Bone marrow (tissue), 2 donors: ENCODE measurements at places on chromosomes 5 and 9.

DNA sequence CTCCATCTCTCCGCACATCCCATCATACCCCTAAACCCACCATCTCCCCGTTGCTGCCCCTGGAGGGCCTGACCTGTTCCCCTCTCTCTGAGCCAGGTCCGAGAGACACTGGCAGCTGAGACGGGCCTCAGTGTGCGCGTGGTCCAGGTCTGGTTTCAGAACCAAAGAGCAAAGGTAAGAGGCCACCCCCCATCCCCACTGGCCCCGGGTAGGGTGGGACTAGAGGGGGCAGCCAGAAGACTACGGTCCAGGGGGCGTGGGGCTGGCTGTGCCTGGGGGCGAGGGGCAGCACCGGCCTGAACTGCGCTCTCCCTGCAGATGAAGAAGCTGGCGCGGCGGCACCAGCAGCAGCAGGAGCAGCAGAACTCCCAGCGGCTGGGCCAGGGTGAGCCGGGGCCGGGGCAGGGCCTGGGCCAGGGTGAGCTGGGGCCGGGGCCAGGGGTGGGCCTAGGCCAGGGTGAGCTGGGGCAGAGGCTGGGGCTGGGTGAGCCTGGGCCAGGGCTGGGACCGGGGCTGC is 79.8 kb downstream of the LMX1B start:
- DNase-seq = no peak

DNA sequence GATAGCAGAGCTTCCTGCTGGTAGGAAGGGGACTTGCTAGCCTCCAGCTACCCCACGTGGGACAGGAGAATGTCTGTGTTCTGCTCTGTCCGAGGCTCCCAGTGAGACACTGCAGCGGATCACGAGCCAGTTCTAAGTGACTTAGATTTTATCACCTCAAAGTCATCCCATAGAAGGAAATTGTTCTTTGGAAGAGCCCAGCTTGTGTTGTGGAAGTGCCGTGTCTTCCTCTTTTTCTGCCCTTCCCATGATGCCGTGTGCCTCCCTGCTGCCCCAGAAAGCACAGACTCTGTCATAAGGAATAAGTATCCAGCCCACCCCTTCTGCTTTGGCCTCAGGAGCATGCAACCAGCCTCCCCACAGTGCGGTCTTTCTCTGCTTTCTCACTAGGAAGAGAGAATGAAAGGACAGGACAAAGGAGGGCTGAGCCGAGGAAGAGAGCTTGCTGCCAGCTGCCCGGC is 35.6 kb downstream of the RUFY1 start:
- no peak for DNase-seq

- DNase-seq = no peak
Measured at GRCh38 chr5:61329550-61330128, 2.4 kb upstream of the ZSWIM6 start.

GRCh38 chr9:88011005-88011766 is 36.9 kb upstream of the CDK20 start:
- no peak for DNase-seq

DNA sequence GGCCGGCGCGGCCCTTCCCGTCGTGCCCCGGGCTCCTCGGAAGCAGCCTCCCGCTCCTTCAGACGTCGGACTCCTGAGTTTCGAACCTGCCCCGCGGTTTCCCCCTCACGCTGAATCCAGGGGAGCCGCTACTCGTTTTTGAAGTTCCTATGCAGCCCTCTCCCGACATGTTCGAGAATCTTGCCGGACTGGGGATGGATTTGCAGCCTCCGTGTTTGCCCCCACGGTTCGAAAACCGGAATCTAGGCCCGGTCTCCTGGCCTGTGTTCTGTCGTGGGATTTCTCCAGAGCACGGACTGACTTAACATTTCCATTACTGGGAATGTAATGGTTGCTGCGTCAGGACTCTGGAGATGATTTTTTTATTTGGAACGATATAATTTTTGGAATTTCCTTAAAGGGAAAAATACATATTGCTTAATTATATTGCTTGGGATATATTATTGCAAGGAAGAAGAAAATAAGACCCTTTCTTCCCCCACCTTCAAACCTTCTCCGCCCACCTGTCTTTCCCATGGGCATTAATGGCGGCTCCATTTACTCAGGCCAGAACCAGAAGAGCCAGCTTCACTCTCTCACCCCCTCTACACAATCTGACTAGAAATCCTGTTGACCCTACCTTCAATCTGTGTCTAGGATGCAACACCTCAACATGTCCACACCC is 8.5 kb upstream of the MGAT1 start:
- DNase-seq = no peak

DNA sequence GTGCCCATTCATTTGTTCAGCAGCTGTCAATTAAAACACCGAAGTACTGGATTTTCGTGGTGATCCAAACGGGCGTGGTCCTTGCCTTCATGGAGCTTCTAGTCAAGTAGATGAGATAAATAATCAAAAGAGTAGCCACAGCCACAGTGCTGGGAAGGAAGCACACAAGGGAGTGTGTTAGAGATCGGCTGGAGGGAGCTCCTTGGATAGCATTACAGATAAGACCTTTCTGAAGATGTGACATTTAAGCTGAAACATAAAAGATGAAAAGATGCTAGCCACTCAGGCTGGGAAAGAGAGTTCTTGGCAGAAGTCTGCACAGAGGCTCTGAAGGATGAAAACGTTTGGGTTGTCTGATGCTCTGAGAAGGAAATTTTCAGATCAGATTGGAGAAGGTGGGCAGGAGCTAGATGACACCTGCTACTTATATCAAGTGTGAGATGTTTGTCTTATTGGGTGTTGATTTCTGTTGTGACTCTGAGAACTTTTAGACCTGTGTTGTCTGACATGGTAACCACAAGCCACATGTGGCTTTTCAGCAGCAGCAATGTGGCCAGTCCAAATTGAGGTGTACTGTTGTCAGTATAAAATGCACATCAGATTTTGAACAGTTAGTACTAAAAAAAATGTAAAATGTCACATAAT is 123.9 kb downstream of the TLE4 start:
- no peak for DNase-seq

DNA sequence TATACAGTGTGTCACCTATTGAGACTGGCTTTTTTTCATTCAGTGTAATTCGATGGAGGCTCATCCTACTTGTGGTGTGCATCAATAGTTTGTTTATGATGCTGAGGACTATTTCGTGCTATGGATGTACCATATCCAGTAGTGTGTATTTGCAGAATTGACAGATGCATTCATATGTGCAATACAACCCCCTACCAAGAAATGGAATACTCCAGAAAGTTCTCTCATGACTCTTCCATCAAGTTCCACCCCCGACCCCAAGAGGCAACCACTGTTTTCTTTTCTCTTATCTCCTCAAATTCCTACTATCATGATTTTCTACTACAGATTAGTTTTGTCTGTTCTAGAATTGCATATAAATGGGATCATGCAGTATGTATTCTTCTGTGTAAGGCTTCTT is 21.9 kb downstream of the FBXO10 start:
- no peak for DNase-seq
